ENCODE measurements at places on chromosomes 13 and 19. TPM values are rescaled to one million over a fixed set of nuclear protein-coding genes. Genes with fewer than 3 reads are reported as not detected.

DNA sequence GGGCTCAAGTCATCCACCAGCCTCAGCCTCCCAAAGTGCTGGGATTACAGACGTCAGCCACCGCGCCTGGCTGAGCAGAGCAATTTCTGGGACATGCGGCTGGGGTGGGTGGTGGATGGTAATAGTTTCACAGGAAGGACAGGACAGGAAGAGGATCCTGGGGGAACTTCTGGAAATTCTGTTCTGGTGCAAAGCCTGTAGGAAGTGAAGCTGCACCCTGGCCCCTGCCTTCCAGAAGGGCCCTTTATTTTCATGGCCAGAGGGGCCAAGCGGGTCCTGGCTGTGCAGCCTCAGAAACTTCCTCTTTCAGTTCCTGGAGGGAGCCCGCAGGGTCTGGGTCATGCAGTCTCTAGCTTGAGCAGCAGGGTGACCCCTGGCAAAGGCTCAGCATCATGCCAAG, 15.7 kb downstream of the FEM1A start:
- peak overlapping the region; percentile 27 for H3K27ac ChIP-seq
- no peaks in the 10 kb centered on the region for H3K36me3 ChIP-seq
- no peaks in the 10 kb centered on the region for H3K27me3 ChIP-seq
- peak; percentile 55 for DNase-seq

- no peak overlapping the region for H3K4me3 ChIP-seq
- no peaks in the 10 kb centered on the region for H3K4me1 ChIP-seq
- DNase-seq = no peak
- no peaks in the 10 kb centered on the region for H3K27me3 ChIP-seq
- H3K27ac ChIP-seq = no peak overlapping the region
- no peaks in the 10 kb centered on the region for H3K36me3 ChIP-seq
Measured at GRCh38 chr13:61417086-61417570, 1.5 kb upstream of the PCDH20 start.

GRCh38 chr19:28701491-28701890, 511.5 kb downstream of the UQCRFS1 start:
- no peak for DNase-seq
- H3K36me3 ChIP-seq = no peaks in the 10 kb centered on the region
- no peak overlapping the region for H3K27ac ChIP-seq
- no peak overlapping the region for H3K4me3 ChIP-seq

CPT1C gene
- polyA plus RNA-seq = 55.7 TPM

ZSCAN5B gene
- polyA plus RNA-seq = 0.13 TPM
